NCI-H187 treated with DMSO at 0.1 percent for 48 hours (cell line): ENCODE measurements at places on chromosomes 6 and 20.

GRCh38 chr20:53654932-53655624 lies 61.4 kb upstream of the ZNF217 start:
- DNase-seq: no peak

DNA sequence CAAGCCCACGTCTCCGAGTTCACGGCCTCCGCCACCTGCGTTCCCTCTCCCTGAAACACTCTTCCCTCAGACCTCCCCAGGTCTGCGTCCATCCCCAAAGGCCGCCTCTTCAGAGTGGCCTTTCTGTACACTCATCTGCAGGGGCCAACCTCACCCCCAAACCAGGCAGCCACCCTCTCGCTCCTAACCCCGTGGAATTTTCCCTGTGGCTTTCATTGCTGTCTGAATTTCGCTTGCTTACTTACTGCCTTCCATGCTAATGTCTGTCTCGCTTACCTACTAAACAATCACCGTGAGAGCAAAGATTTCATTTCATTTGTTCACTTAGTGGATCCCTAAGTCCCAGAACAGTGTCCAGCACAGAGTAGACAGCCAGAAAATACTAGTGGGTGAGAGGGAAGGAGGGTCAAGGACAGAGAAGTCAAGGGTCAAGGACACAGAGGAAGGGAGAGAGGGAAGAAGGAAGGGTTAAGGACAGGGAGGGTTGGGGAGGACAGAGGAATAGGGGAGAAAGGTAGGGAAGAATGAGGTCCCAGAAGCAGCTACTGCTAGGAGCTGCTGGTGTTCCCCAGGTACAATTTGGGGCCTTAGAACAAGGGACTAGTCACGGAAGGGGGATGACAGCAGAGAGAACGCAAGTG lies 114.7 kb downstream of the NFATC2 start:
- DNase-seq: no peak

DNA sequence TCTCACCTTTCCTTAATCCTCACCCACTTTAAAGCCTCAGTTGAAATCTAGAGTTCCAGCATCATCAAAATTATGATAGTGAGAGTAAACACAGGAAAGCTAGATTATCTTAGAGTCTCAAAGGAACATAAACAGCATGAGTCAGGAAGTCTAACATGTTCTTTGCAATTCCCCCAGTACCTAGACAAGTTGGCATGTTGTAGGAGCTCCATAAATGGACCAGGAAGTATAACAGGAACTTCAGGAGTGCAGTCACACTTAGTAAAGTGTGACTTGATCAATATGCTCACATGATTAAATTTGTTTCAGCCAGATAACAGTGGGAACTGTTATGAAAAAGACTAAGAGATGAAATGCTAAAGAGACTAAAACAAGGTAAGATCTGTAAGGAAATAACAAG lies 834.4 kb downstream of the EYS start:
- DNase-seq: no peak

- DNase-seq: no peak
Measured at GRCh38 chr6:12266571-12266970, 23.6 kb upstream of the EDN1 start.

GRCh38 chr6:29984992-29985391 lies 42.7 kb downstream of the HLA-A start:
- DNase-seq: no peak

DNA sequence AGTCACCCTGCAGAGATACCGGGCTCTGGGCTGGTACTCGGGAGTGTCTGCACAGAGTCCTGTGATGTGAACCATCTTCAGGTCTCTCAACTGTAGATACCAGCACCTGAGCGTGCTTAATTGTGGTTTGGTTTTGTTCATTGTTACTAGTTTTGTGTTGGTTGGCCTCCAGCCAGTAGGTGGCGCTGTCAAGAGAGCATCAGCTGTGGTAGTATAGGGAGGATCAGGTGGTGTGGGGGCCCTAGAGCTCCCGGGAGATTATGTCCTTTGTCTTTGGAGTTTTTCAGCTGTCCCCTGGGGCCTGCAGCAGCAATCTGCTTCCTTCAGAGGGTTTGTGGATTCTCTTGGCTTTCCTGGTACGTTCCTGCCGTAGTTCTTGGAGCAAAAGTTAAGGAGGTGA lies 67.9 kb downstream of the CDYL start:
- DNase-seq: no peak

GRCh38 chr6:76453270-76453669 lies 380.8 kb upstream of the IMPG1 start:
- DNase-seq: no peak

DNA sequence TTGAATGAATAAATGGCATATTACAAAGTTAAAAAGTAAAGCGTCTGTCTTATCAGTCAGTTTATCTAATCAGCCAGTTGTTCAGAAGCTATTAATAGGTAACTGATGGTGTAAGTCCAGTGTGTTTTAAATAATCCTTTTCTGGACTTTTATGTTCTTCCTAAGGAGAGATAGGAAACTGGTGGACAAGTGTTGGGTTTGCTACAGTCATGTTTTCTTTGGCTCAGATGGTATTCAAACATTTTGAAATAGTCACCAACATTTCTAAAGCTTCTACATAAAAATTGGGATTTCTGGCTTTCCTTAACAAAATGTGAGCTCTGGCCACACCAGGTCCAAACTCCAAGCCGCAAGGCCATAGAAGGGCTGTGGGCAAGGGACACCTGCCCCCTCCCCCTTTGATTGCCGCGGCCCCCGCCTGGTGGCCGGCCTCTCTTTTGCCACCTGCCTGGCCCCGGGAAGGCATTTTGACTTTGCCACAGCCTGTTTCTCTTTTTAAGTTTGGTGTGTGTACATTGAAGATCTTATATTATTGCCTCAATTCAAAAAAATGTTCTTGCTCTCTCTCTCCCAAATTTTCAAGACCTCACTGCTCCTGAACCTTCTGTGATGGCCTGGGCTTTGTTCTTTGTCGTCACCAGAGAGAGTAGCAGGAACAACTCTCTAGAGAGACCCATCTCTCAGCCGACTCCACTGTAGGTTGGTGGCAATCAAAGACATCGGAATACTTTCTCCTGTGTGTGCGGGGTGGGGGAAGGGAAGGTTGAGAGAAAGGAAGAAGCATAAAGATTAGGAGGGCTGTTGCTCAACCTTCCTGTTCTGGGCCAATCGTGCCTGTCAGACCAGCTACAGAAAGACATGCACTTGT lies 84.0 kb upstream of the ZNF217 start:
- DNase-seq: no peak

DNA sequence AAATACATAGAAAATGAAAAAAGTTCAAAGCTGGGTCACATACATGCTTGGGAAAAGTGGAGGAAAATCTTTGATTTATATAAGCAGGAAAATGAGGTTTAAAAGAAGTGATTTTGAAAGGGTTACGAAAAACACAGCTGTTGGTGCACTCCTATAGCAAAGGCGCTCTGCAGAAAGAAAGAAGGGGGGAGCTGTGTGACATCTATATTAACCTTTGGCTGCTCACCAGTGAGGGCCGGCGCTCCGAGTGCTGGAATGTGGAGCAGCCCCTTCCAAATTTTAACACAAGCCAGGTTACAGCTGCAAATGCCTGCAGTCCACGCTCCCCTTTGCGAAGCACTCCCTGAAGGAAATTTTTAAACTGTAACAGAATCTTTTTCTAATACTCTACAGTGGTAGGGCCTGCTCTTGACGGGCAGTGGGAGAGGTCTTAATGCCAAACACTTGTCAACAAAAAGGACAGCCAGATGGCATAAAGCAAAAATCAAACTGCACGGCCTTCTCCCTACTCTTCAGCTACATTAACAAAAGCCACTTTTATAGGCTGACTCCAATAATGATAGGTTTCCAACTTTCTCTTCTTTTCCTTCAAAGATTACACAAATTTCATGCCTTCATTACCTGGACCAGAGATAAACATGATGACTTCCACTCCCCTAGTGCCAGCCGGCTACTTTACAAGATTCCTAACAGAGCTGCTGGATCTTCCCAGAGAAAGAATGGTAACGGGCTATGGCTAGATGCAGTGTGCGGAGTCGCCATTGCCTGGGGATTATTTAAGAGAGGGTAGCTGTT lies 4.8 kb downstream of the BMP7 start:
- no peak for DNase-seq

DNA sequence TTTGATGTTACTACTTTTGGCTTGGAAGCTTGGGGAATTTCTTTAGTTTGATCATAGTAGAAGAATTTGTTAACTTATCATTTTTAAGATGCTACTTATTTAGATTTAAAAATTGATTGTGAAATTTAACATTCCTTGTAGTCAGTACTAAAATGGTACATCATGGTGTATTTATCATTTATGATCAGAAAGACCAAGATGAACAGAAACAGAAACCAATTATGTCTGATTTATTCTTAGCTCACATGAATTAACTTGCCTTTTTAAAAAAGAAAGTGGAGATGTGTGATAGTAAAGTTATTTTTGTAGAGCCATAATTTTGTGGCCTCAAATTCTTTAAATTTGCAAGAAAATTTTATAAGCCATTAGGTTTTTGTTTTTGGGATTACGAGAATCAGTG lies 77.6 kb downstream of the LIN28B start:
- DNase-seq: no peak

- DNase-seq: no peak
Measured at GRCh38 chr6:170271771-170272314, 19.0 kb downstream of the DLL1 start.

DNA sequence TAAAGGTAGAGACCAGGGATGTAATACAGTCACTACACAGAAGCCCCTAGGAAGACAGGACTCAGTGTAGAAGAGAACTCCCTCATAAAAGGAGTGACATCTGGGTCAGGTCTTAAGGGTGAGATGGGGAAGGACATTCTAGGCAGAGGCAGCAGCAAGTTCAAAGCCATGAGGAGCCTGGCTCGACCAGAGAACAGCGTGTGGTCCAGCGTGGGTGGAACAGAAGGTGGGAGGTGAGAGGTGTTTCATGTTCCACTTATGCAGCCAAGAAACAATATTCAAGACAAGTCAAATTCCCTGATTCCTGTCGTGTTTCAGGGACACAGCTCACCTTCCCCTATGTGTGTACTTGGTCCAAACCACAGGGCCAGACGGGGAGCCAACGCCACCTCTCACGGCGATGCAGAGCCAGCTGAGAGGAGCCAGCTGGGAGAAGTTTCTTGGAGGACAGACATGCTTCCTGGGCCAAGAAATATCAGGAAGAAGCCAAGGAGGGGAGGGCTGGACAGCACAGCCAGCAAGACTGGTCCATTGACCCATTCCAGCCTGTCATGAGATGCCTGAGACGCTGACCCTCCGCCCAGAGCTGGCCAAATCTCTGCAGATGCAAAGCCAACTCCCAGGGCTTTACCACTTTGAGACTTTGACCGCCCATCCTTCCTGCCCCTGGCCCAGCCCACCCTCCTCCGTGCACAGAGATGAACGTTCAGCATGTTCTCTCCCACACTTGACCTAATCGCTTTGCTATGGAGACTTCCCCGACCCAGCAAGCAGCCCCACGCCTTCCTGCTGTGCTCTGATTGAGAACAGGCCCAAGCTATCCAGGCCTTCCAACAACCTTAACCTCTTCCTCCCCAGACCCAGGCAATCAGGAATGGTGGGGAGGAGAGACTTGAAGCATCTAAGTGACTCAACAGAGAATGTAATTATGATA lies 113.8 kb downstream of the PRND start:
- no peak for DNase-seq

GRCh38 chr6:18330548-18331081 lies 56.5 kb upstream of the RNF144B start:
- DNase-seq: no peak

DNA sequence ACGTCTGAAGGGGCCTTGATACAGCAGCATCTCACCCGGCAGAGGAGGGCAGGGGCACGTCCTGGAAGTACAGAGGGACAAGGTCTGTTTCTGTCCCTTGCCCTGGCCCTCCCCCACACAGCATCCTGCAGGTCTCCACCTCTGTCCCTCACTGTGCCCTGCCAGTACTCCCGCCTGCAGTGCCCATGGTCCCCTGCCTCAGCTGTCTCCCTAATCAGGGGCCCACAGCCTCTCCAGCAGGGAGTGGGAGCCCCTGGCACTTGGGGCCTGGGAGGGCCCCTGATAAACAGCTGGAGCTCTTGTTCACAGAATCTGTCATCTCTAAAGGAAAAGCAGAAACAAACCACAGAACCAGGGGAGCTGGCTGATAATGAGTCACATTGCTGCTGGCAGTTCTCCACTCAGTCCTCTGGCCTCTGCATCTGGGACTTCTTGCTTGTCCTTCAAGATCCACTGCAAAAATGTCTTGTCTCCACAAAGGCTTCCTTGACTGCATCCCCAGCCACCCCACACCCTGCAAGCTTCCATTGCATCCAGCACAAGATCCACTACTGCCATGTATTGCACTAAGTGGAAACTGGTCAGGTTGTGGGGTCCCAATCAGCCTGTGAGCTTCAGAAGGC lies 33.2 kb upstream of the TAF8 start:
- no peak for DNase-seq
